ENCODE measurements at places on chromosomes 5 and 9.

DNA sequence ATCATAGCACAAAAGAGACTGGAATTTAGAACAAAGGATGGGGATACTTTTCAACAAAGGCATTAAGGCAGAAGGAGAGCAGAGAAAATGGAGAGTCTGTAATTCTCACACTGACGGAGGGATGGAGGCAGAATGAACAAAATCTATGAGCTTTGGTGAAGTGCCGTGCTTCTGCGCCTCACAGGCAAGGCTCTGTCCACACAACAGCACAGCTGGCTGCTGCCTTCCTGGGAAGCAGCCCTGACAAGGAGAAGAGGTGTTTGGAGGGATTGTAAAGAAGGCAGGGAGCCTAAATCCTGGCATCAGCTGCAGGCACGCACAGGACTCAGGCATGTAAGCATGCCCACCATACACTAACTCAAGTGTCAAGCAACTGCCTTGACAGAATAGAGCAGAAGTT, 485.2 kb upstream of the KIF2A start:
- no peak for DNase-seq

- peak; percentile 51 for DNase-seq
Measured at GRCh38 chr5:149039506-149039905, 23.4 kb downstream of the SH3TC2 start.

- DNase-seq = no peak
Measured at GRCh38 chr5:168455201-168455600, 31.1 kb upstream of the RARS1 start.

DNA sequence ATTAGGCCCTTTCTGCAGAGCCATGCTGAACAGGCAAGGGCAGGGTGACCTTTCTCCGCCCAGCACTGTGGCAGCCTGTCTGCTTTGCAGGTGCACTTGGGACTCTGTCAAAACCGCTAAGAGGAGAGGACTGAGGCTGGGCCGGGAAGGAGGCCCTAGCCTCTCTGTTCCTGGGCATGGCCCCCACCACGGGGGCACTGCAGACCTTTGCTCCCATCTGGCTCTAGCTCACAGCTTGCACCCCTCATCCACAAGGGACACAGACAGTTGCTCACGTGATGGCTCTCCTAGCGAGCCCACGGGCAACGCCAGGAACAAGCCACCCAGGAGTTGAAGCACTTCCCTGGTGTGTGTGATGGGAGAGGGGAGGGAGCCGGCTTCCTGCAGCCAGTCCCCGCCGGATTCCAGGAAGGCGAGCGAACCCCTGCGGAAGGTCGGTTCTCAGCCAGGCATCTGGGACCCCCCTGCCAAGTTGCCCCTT, 43.0 kb upstream of the FCN1 start:
- no peak for DNase-seq

DNA sequence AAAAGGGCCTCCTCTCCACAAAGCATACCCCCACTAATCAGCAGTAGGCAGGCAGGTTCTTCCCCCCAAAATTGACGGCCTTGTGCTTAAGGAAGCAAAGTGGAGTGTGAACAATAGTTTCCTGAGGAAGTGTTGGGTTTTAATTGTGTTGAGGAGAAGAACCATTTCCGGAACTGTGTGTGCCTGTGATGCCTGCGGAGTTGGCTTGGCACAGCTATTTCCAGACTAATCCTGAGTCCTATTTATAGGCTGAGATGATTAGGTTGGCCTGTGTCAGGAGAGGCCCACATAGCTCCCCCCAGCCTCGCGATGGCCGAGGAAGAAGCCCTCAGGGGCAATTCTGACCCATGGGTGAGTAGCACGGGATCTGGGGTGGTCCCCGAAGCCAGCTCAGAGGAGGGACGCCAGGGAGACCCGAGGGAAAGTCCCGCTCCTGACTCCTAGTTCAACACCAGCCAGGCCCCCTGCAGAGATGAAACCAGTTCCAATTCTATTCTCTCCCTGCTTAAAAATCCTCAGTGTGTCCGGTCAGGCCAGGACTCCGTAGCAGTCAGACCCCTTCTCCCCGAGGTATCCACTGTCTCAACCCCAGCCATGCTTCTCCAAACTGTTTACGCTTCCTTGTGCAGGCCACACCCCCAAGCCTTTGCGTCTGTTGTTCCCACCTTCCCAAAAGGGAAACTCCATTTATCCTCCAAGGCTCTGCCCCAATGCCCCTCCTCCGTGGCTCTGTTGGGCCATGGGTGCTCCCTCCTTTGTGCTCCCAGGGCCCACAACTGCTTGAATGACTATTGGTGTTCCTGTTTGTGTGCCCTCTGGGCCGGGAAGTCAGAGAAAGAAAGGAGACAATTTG, 18.1 kb downstream of the GSN start:
- DNase-seq = peak; percentile 90

DNA sequence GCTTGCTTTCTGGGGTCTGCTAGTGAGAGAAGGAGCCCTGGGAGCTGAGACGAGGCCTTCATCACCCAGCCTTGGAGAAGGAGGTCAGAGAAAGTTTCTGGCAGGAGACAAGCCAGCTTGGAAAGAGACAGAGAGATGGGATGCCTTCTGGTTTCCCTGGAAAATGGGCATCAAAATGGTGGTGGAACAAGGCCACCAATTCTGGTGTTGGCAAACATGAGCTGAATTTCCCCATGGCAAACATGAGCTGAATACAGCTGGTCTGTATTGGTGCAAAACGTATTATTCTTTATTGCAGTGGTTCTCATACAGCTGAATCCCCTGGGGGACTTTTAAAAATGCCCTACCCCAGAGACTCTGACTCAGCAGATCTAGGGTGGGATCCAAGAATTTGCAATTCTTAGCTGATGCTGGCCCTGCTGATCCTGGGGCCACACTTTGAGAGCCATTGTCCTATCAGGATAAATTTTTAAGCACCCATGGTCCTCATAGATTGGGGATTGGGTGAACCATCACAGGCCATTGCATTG, 39.1 kb upstream of the S1PR3 start:
- DNase-seq = no peak

DNA sequence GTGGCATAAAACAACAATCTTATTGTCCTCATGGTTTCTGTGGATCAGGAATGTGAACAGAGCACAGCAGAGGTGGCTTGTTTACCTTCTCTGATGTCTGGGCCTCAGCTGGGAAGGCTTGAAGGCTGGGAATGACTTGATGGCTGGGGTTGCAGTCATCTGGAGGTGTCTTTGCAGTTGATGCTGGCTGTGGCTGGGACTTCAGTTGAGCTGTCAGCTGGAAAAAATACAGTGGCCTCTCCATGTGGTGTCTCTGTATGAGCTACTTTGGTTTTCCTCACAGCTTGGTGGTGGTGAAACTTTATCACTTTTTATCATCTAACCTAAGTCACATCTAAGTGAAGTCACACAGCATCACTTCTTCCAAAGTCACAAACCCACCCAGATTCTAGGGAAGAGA, 24.7 kb upstream of the STX17 start:
- DNase-seq = no peak

GRCh38 chr9:88950341-88951154, 40.7 kb upstream of the S1PR3 start:
- no peak for DNase-seq

GRCh38 chr5:100165309-100165708, 369.9 kb upstream of the FAM174A start:
- DNase-seq = no peak

- DNase-seq = peak; percentile 10
Measured at GRCh38 chr5:56479696-56480077, 246.6 kb upstream of the ANKRD55 start.

DNA sequence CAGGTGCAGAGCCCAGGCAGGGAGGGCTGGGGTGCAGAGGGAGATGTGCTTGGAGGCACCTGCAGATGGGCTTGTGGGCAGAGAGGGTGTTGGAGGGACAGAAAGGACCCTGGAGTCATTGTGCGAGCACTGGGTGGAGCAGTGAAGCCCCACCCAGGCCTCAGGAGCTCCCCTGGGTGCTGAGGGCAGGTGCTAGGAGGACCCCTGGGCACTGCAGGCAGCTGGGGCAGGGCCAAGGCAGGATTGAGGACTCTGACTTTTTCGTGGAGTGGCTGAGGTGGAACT, 10.3 kb upstream of the SLC6A18 start:
- DNase-seq = no peak

DNA sequence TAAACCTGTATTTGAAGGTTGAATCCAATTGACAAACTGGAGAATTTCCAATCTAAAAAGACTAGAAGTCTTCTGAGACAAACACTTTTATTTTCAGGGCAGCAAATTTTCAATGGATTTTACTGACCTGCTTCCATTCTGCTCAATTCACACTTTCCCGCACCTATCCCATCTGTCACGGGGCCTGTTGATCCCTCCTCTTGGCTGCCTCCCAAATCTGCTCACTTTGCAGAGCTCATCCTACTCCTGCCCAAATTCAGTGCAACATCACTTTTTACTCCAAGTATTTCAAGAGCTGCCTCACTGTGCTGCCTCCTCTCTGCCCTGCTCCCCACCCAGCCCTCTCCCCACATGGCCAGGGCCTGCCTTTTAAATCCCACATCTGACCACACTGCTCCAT, 35.1 kb downstream of the GOLM1 start:
- DNase-seq = no peak

- DNase-seq = no peak
Measured at GRCh38 chr5:16980983-16981382, 44.9 kb upstream of the MYO10 start.

- no peak for DNase-seq
Measured at GRCh38 chr9:33044162-33044673, 19.1 kb downstream of the DNAJA1 start.

GRCh38 chr5:31232273-31232888, 38.9 kb downstream of the CDH6 start:
- DNase-seq = peak; percentile 59

DNA sequence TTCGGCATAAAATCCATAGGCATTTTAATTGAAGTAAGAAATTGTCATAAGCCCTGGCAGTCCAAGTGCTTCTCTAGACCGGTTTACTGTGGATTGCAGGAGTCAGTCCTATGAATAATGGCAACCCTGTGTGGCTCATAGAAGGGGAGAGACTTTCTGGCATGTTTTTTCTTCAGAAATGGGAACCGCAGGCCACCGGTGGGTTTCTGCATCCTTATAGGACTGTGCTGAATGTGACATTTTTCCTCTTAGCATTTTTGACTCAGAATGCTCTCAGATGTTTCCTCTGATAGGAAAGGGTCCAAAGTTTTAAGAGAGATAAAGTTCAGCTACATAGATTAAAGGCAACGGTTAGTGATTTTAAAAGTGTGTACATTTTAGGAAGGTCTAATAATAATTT, 6.3 kb downstream of the DAPK1 start:
- peak; percentile 62 for DNase-seq

GRCh38 chr9:127742435-127743088, 7.5 kb upstream of the TOR2A start:
- DNase-seq = no peak

DNA sequence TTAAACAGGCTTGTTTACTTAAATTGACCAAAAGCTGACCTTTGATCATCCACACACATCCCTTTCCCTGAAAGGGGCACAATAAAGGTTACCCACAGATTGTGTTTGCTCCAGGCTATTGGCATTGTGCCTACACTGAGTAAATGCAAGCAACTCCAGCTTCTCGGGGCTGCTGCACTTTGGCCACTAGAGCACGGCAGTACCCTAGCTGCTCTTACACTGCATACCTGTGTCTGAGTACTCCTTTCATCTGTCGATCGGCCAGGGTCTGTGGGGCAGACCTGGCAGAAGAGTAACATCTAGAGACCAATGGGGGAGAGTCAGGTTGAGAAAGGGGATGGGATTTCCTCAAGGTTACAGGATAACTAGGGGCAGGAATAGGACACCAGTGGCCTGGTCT, 281.9 kb upstream of the NMUR2 start:
- no peak for DNase-seq

DNA sequence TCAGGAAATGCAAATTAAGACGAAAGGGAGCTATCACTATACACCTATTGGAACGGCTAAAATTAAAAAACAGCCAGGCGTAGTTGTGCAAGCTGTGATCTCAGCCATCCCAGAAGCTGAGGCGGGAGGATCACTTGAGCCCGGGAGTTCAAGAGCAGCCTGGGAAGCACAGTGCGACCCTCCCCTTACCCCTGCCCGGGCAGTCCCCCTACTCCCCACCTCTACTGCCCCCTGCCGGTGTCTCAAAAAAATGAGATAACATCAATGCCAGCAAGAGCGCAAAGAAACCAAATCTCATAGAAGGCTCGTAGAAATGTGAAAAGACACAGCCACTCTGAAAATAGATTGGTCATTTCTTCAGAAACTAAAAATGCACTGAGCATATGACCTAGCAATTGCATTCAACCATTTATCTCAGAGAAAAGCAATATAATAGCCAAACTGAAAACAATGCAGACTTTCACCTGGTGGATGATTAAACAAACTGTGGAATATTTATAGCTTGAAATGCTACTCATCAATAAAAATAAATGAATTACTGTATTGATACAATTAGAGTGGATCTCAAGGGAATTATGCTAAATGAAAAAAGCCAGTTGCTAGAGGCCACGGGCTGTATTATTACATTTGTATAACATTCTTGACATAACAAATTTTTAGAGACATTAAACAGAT, 20.6 kb downstream of the OR2V2 start:
- peak; percentile 54 for DNase-seq

DNA sequence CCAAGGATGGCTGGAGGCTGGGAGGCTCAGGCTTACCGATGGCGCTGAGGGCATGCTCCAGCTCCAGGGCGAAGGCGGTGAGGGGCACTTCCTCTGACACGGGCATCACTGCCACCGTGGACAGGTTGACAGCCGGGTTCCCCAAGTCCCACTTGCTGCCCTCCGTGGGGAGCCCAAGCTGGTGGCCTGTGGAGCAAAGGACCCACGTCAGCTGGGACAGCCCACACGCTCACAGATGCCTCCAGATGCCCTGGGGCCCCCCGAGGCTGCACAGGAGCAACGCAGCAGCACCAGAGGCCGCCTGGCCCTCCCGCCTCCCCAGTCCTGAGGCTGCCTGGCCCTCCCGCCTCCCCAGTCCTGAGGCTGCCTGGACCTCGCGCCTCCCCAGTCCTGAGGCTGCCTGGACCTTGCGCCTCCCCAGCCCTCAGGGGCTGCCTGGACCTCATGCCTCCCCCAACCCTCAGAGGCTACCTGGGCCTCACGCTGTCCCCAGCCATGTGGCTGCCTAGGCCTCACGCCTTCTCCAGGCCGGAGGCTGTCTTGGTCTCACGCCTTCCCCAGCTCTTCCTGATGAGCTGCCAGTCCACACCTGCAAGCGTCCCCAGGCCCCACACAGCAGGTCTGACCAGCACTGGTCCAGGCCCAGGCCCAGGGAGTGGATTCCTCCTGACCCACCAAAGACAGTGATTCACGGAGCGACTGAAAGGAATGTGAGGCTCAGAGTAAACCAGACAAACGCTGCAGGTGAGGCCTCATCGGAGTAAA, 25.6 kb upstream of the NSMF start:
- no peak for DNase-seq

GRCh38 chr5:99929806-99930135, 605.4 kb upstream of the FAM174A start:
- no peak for DNase-seq

- DNase-seq = peak; percentile 87
Measured at GRCh38 chr9:3398232-3398648, 127.6 kb downstream of the RFX3 start.

Measured in KBM-7 (cell line).